HS-5 (cell line): ENCODE measurements at places on chromosomes 13 and 19.

GRCh38 chr13:23763318-23763717 is 125.9 kb downstream of the MIPEP start:
- DNase-seq = no peak

- DNase-seq = no peak
Observed at GRCh38 chr13:49315036-49315565, 67.4 kb downstream of the CDADC1 start.

DNA sequence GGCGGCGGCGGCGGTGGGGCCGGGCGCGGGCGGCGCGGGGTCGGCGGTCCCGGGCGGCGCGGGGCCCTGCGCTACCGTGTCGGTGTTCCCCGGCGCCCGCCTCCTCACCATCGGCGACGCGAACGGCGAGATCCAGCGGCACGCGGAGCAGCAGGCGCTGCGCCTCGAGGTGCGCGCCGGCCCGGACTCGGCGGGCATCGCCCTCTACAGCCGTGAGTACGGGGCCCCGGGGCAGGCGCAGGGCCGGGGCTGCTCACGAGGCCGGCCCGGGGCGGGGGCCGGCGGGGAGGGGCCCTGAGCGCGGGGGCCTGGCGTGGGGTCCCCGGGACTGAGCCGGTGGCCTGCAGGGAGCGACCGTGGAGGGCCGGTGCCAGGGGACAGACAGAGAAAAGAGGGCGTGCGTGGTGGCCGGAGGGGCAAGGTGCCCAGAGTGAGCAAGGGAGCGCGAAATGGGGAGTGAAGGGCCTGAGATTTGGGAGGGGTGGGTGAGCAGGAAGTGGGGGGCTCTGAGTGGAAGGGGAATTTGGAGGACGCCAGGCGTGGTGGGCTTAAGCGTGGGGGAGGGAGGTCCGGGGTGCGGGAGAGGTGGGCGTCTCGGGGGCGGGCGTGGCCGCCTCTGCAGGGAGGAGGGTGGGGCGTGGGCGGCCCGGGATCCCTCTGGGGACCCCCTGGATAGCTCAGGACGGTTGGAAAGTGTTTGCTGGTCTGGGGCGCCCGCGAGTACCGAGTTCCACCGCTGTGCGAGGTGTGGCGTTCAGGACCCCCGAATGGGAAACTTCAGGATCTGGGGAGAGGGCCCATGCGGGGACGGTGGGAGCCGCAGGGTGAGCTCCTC is 575 bp downstream of the CARM1 start:
- DNase-seq = no peak

DNA sequence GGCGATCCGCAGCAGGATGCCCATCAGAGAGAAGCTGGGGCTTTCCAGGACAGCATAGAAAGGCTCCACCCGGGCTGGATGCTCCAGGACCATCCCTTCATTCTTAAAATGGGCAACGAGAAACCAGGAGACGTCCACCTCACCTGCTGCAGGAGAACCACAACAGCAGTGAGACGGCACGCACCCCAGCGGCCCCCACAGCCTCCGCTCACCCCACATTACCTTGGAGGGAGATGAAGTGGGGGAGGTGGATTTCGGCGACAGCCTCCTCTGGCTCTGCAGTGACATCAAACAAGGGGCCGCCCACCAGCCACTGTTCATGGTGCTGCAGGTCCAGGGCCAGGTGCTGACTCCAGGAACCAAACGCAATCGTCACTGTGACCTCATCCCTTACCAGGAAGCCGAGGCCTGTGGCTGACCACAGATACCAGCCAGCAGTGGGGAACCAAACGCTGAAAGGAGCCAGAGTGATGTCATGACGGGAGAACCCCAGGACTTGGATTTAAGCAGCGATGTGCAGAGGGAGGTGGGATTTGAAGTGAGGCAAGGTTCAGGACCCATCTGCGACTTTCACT is 25.1 kb downstream of the CARD8 start:
- DNase-seq = no peak

DNA sequence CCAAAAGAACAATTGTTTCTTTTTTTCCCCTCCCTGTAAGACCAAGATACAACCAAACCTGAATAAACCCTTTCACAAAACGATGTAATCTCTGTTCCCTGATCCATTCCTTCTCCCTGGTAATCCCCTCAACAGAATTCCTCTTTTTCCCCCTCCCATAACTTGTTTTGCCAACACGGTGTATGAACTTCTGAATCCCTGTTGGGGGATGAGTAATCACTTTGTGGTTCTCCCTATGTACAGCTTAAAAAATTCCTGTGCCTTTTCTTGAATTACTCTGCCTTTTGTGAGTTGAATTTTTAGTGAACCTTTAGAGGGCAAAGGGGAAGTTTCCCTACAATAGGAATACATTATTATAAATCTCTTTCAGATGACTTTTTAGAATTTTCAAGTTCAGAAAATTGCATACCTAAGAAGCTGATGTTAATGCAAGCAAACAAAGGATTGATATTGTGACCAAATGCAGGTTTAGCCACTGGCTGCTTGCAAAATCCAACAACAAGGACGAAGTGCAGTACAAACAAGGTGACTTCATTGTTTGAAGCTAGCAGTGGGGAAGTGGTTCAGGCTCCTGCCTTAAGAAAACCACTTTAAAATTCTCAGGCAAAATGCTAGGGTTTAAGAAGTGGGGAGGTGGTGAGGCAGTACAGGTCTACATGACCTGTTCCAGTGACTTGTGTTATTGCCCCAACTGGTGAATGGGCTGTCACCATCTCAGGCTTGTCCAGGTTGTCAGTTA is 15.0 kb upstream of the EPSTI1 start:
- no peak for DNase-seq

DNA sequence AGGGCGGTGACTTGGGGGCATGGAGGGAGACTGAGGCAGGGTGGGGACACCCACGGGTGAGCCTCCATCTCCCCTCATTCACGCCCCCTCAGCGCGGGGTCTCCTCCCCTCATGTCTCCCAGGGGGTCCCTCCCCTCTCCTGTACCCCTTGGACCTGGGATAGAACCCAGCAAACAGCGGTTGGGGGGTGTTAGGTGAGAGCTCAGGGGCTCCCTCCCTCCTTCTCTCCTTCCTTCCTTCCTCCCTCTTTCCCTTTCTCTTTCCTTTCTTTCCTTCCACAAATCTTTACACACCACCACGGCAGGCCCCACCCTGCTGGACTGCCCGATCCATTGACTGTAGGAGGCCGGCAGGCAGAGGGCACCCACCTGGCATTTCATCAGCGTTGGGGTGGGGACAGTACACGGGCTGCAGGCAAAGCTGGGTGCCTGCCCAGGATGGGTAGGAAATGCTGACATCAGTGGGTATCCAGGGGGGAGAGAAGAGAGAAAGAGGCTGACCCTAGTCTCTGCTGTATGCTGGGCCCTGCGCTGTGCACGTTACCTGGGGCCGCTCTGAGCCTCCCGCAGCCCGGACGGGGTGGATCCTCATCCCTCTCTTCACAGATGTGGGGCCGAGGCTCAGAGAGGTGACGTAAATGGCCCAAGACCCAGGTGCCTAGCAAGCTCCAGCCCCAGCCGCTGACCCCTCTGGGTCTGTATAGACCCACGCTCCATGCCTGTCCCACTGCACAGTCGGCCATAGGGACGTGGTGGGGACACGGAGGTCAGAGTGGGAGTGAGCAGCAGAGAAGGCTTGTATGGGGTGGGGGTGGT is 3.5 kb downstream of the SSC5D start:
- no peak for DNase-seq

DNA sequence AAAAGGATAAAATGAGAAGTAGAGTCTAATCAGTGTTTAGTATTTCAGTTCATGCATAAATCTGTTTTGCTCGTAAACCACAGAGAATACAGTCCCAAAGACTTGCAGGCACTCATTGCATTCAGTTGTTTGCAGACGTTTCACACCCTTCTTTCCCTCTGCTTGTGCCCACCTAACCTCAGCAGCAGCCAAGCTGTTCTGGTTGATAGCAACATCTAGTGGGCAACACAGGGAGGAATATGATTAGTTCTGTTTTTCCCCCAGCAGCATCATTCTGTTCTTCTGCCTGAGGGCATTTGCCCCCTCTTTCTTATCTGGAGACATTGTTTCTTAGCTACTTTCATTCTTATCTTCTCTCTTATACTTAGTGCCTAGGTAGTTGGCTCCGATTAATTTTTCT is 135.6 kb downstream of the PAN3 start:
- no peak for DNase-seq
